ENCODE measurements at places on chromosomes 12 and 14.
A peak's percentile ranks its signal among the peaks of the same experiment; 100 is the strongest.

DNA sequence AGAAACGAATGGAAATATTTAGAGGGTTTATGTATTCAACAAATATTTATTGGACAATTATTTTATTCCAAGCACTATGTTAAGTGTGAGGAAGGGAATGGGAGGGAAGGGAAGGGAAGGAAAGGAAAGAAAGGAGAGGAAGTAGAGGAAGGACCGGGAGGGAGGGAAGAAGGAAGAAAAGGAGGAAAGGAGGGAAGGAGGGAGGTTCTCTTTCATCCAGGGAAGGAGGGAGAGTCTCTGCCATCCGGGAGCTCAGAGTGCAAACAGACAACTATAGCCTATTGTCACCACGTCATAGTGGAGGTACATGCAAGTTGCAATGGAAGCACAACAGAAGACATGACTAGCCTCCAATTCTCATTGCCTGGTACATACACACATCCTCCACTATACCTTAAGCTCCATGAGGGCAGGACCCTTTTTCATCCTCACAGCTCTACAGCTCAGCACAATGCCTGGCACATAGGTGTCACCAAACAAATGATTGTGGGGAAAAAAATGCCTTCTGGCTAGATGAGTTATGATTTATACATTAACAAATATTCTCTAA lies 48.1 kb downstream of the DAD1 start:
- DNase-seq: no peak

DNA sequence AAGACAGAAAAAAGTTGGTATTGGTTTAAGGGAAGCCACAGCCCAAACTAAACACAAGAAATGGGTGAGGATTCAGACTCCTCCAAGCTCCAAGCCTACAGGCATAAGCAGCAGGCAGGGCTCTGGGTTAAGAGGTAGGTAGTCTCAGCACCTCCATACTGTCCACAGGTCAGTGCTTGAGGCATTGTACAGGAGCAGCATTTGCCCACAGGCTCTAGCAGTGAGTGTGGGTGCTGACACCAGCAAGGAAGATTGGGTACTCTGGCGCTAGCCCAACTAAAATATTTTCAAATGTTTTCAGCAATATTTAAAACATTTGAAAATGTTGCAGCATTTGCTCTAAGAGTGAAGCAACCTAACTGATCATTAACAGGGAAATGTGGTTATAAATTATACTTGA lies 33.1 kb downstream of the FERMT2 start:
- DNase-seq: no peak

- DNase-seq: peak; percentile 36
Observed at GRCh38 chr12:53221203-53222080, 10.6 kb downstream of the RARG start.

- no peak for DNase-seq
Observed at GRCh38 chr12:57093415-57094207, 4.7 kb downstream of the NAB2 start.

DNA sequence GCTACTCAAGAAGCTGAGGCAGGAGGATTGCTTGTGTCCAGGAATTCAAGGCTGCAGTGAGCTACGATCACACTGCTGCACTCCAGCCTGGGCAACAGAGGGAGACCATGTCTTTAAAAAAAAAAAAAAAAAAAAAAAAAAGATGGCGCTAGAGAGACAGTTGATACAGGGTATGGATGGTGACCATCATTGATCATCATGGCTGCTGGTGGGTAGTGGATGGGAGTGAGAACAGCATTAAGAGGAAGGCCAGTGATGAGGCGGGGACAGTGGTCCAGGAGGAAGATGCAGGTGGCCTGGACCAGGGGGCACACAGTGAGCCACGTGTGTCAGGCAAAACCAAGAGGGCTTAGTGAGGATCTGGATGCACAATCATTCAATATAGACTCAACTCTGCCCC lies 26.8 kb upstream of the MAP1LC3B2 start:
- DNase-seq: no peak

DNA sequence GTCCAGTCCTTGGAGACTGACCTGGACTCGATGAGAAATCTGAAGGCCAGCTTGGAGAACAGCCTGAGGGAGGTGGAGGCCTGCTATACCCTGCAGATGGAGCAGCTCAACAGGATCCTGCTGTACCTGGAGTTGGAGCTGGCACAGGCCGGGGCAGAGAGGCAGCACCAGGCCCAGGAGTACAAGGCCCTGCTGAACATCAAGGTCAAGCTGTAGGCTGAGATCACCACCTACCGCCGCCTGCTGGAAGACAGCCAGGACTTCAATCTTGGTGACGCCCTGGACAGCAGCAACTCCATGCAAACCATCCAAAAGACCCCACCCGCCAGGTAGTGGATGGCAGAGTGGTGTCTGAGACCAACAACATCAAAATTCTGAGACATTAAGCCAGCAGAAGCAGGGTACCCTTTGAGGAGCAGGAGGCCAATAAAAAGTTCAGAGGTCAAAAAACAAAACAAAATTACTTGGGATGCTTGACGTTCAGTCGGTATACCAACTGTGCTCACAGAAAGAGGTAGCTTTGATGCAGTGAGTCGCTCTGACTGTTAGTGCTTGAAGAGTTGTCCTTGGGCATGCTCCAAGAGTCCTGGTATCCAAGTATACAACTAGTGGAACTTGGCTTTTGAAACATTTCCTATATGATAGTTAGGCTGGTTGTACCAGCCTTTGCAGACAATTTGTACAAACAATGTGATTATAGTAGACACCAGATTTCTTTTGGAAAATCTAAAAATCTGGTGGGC lies 4.8 kb downstream of the MED6 start:
- no peak for DNase-seq

- no peak for DNase-seq
Observed at GRCh38 chr14:87916103-87916885, 76.7 kb downstream of the GALC start.

DNA sequence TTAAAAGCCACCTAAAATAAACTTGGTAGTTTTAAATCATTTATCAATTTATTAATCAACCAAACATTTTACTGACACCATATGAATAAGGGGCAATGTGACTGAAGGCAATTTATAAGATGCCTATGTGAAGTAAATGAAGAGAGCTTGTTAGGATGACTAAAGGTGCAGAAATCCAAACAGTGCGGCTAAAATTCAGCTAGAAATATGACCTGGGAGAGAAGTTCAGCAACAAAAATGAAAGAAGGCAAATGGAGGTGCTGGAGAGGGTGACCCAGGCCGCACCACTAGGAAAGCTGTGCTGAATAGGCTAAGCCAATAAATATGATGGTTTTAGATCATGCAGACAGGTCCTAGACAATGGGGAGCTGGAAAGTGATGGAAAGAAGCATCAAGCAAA lies 403.7 kb downstream of the BTG1 start:
- no peak for DNase-seq

- DNase-seq: no peak
Observed at GRCh38 chr12:25959071-25959961, 834 bp downstream of the RASSF8 start.

GRCh38 chr14:96085369-96085768 lies 46.2 kb downstream of the C14orf132 start:
- no peak for DNase-seq

GRCh38 chr14:24312736-24313507 lies 1.6 kb downstream of the LTB4R start:
- no peak for DNase-seq

GRCh38 chr12:26786865-26787514 lies 46.0 kb downstream of the ITPR2 start:
- DNase-seq: no peak

DNA sequence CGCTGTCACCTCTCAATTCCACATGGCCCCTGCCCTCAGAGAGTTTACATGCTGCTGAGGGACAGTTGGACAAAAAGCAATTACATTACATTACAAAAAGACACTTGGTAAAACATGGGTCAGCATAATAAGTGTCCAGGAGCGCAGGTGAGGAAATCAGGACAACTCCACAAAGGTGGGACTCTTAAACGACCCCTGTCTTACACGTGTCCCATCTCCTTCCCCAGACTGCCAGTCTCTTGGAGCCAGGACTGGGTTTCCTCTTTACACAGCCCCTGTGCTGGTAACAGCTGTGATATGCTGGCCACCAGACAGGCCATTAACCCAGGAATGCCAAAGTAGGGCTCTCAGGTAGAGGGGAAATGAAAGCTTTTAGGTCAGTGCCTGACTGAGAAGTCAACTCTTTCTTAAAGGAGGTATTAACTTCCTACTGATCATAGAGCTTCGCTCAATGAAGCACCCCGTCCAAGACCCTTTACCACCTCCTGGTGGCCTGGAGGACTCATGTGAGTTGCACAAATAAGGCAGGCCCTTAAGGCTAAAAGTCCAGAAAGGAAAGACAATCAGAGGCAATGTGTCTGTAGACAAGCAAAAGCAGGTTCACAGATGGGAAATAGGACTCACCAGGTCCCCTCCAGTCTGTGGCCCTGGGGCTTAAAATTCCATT lies 55.5 kb downstream of the ANO2 start:
- DNase-seq: no peak

- DNase-seq: no peak
Observed at GRCh38 chr12:7269273-7269672, 34.6 kb upstream of the ACSM4 start.

DNA sequence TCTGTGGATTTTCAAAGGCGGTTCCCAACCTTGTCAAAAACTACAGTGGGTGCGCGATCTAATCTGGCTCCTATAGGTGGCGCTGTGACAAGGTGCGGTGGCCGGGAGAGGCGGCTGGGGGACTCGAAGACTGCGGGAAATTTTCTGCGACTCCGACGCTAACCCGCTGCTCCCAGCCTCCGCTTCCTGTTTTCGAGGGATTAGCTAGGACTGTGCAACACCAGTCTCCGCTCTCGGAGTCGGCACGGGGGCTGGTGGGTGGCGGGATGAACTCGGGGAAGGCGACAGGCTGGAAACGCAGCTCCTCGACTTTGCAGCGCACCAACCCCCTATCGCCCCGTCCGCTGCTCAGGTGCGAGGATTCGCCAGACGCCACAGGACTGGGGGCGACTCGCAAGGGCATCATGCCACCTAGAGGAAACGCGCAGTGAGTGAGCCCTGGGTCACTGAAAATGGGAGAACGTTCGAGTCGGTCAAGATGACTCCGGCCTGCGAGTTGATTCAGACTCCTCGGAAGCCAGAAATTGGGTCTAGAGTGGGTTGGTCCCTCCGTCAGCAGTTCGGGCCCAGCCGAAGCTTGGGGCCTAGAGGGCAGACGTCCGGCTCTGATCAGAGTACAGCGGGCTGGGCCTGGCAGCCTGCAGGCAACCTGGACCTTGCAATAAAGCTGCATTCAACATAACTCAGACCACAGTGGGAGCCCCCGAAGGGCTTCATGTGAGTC lies 5.5 kb upstream of the PAX9 start:
- no peak for DNase-seq

DNA sequence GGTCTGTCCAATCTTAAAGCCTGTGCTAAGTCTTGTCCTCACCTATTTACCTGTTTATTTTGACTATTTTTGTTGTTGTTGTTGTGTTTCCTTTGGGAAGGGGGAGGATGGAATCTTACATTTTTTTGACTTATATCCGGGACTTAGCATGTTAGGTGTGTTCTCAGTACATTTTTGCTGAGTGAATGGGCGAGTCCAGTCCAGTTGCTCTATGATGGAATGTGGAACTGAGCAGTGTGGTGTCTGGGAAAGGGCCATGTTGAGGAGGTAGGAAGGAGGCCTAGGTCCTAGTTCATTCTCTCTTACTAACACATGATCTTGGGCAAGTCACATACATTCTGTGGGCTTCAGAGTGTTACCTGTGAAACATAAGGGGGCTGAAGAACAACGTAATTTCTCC lies 80.9 kb upstream of the SLC38A2 start:
- no peak for DNase-seq

GRCh38 chr12:109428037-109428629 lies 49.0 kb downstream of the KCTD10 start:
- peak; percentile 56 for DNase-seq

GRCh38 chr12:41486718-41487117 lies 298.6 kb downstream of the PDZRN4 start:
- DNase-seq: no peak

GRCh38 chr12:117854339-117855012 lies 114.3 kb downstream of the KSR2 start:
- DNase-seq: peak; percentile 19

- no peak for DNase-seq
Observed at GRCh38 chr12:103806803-103807202, 34.2 kb downstream of the NT5DC3 start.

GRCh38 chr14:60304509-60304908 lies 55.5 kb downstream of the PPM1A start:
- no peak for DNase-seq

DNA sequence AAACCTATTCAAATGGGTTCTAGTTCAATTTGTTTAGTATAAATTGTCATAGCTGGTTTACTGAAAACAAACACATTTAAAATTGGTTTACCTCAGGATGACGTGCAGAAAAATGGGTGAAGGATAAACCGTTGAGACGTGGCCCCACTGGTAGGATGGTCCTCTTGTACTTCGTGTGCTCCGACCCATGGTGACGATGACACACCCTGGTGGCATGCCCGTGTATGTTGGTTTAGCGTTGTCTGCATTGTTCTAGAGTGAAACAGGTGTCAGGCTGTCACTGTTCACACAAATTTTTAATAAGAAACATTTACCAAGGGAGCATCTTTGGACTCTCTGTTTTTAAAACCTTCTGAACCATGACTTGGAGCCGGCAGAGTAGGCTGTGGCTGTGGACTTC lies 8.3 kb downstream of the CALM1 start:
- no peak for DNase-seq

GRCh38 chr14:32980178-32980901 lies 41.7 kb downstream of the NPAS3 start:
- DNase-seq: no peak
